ENCODE measurements at places on chromosomes 12 and 14.

- no peak for DNase-seq
Measured at GRCh38 chr12:75979181-75979580, 52.4 kb downstream of the PHLDA1 start.

DNA sequence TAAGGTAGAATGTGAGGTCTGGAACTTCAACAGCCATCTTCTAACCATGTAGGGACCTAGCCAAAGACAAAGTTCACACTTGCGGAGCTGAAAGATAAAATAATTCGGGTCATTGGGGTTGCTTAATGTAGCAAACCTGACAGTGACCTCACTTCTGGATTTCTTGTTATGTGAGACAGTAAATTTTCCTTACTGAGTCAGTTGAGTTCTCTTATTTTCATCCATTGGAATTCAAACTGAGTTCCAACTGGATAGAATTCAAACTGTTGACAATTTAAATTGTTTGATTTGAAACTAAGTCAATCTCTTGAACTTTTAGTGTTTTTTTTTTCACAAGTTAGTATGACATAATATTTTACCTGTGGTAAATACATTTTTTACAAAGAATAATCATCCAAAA lies 406.5 kb downstream of the ADAMTS20 start:
- DNase-seq = no peak

DNA sequence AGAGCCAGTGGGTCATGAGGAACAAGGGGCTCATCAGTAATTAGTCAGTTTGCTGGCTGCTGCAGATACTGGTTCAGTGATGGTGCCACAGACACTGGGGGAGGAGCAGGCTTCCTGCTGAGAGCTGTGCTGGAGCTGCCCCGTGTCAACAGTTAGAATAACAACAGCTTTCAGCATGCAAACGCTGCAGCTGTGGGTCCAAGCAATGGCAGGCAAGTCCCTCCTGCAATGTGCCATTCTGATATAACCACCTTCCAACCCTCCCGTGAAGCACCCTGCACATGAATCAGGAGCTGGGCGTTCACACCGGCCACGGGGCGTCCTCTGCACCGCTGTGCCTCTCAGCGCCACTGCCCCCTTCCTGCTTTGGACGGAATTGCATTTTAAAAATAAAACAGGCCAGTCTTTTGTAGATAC lies 258.4 kb upstream of the SFSWAP start:
- peak; percentile 69 for DNase-seq

- DNase-seq = no peak
Measured at GRCh38 chr12:49428793-49429192, 61.5 kb downstream of the SPATS2 start.

- no peak for DNase-seq
Measured at GRCh38 chr12:52907092-52907810, 2.4 kb upstream of the KRT8 start.

- DNase-seq = peak; percentile 45
Measured at GRCh38 chr12:76183459-76184186, 99.1 kb upstream of the NAP1L1 start.

DNA sequence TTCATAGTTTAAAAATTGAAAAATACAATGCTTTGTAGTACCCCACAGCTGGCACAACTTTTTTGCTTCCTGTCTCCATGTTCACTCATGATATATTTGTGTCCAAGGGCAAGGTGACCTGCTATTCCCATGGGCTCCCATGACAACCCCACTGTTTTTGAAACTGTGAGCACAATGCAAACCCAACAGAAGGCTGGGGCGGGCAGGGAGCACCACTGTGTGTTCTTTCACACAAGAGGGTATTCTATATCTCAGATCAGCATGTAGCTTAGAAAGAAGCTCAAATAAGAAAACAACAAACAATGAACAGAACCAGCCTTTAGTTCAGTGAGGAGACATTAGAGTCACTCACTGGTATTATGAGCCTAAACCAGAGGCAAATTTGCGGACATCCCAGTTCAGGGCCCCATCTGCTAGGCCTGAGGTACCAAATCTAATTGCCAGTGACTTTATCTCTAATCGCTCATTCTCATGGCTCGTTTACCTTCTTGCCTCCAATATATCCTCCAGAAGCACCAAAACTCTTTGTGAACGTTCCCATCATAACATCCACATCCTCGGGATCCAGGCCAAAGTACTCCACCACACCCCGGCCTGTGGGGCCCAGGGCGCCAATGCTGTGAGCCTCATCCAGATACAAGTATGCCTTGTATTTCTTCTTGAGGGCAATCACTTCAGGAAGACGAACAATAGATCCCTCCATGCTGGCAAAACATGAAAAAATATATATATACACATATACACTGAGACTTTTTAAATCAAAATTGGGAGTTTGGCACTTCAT lies 56.4 kb upstream of the ISM2 start:
- no peak for DNase-seq

- peak; percentile 87 for DNase-seq
Measured at GRCh38 chr12:52006726-52007157, at the start of gene TAMALIN. Gene TAMALIN, plus strand, starts transcription at chr12:52006946. Its CDS starts 74 bp downstream, at chr12:52007020.

DNA sequence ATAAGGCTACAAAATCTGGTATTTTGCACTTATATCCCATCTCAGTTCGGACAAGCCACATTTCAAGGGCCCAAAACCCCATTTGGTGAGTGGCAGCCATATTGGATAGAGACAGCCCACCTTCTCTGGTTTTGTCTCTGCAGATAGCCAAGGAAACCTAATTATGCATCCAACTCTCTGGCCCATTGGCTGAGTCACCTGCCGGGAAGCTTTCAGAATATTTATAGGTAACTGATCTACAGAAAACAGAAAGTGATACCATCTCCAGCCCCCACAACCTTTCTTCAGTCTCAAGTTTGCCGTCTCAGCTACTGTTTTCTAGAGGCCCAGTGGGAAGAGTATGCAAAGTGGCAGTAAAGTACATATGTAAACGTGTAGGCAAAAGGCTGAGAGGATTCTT lies 33.7 kb upstream of the PPP1CC start:
- DNase-seq = peak; percentile 74

DNA sequence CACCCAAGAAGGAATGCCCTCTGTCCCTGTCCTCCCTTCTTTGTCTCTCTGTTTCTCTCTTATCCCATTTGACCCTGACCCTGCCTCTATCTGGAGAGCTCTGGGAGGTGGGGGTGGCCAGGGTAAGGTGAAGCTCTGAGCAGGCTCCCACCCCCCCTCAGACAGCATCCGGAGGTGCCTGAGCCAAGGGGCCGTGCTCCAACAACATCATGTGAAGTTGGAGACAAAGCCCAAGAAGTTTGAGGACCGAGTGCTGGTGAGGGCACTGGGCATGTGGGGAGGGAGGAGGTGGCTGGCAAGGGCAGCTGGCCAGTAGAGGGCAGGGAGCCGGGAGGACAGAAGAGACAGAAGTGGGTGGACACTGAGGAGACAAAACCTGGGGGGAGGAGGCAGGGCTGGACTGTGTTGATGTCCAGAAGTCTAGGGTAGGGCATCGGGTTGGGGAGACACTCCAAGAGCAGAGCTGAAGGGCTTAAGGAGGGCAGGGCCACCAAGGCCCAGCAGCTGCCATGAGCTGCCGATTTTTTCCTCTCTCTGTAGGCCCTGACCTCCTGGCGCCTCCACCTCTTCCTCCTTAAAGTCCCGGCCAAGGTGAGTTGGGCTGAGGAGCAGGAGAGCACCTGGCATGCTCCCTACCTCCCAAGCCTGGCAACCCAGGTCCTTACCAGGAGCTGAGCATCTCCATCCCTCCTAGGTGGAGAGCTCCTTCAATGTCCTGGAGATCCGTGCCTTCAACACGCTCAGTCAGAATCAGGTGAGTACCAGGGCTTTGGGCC lies 1.9 kb downstream of the CARMIL3 start:
- no peak for DNase-seq

DNA sequence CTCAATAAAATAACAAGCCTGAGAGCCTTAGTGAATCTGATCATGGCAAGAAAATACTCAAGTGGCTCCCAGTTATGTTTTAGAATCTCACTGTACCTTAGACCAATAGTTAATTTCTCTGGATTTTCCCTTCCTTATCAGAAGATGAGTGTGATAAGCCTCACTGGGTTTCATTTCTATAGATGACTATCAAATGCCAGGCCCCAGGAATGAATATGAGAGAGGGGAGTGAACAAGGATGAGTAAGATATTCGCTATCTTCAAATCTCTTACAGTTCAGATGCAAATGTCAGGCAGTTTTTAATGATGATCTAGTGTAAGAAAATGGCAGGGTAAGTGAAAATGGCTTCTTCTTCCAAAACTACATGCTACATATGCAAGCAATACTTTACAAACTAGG lies 26.1 kb upstream of the OR10P1 start:
- DNase-seq = no peak

DNA sequence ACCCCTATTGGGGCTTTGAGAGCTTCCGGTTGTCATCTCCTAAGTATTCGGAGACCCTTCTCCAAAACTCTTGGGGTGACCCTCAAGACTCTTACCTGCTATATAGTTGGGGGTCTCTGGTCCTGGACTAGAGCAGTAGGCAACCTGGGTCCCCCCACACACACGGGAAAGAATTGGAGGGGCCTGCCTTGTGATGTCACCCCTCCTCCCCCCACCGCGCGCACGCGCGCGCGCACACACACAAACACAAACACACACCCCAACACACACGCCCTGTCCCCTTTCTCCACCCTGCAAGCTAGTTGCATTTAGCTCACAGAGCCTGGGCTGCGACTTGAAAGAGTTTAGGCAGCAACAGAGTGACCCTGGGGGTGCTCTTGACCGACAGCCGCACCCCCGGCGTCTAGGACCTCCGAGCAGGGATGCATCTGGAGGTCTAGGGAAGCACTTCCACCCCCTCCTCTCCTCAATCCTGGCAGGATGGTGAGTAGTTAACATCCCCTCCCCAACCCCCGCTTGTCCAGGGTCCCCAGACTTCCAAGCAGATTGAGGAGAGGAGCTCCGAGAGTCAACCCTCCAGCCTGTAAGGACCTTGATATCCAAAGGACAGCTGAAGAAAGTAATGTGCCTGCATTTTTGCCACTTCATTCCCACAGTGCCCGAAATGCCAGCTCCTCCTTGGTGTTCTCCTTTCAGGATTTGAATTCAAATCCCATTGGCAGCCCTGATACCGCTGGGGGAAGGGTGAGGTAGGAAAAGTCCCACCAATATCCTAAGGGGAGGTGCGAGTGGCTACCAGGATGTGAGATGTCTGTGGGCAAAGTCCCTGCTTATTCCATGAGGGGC lies 1.4 kb upstream of the DNAJC14 start:
- DNase-seq = peak; percentile 69
